ENCODE measurements at places on chromosomes 1 and 21. TPM values are rescaled to one million over a fixed set of nuclear protein-coding genes. Genes with fewer than 3 reads are reported as not detected.
A peak's percentile ranks its signal among the peaks of the same experiment; 100 is the strongest.

Gene FMN2
- not detected for total RNA-seq

Gene EPHA10
- total RNA-seq, result 7.6 TPM

Gene ARHGAP30
- 0.46 TPM for total RNA-seq

Gene WNT3A
- total RNA-seq, result 0.53 TPM

Gene DVL1
- total RNA-seq, result 95.8 TPM

Gene CROCC
- 18.9 TPM for total RNA-seq

- H3K4me3 ChIP-seq, result no peak overlapping the region
- no peaks in the 10 kb centered on the region for H3K4me1 ChIP-seq
These were observed 14.4 kb upstream of the CD101 start for GRCh38 chr1:116987256-116987555.

DNA sequence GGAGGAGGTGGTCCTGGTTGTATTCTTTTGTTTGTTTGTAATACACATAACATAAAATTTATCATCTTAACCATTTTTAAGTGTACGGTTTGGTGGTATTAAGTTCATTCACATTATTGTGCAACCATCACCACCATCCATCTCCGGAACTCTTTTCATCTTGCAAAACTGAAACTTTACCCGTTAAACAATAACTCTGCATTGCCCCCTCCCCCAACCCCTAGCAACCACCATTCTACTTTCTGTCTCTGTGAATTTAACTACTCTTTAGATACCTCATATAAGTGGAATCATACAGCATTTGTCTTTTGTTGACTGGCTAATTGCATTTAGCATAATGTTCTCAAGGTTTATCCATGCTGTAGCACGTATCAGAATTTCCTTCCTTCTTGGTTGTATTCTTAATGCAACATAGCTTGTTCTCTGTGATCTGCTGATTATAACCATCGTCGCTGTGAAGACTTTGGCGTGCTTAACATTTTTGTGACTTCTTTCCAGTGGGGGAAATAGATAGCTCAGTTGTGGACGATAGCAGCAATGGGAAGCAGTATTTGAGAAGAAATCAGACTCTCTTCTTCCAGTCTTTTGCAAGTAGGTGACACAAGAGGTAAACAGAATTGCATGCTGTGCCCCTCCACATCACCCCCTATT, 117.5 kb upstream of the HOOK1 start:
- H3K4me1 ChIP-seq, result no peaks in the 10 kb centered on the region
- no peak overlapping the region for H3K27ac ChIP-seq
- no peaks in the 10 kb centered on the region for H3K36me3 ChIP-seq
- no peak overlapping the region for H3K4me3 ChIP-seq

- H3K36me3 ChIP-seq, result no peaks in the 10 kb centered on the region
- H3K27me3 ChIP-seq, result no peaks in the 10 kb centered on the region
- DNase-seq, result no peak
- H3K4me1 ChIP-seq, result peaks cover 20% of the 10 kb centered on the region
- no peak overlapping the region for H3K4me3 ChIP-seq
These were observed 12.0 kb downstream of the SLAMF8 start for GRCh38 chr1:159838715-159839114.

DNA sequence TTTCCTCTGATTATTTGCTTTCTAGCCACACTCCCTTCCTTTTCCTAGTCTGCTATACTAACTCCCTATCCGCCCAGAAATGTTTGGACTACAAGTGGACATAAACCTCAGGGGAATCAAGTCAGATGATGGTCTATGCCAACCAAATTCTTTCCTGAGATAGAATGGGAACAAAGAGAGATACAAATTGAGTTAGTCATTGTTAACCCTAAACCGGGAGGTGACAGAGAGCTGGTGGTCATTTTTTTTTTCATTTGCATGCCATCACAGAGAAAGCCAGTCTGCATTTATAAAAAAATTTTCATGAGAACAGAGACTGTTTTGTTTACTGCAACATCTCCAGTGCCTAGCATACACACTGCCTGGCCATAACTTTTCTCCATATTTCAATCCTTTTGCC, 35.0 kb downstream of the MYSM1 start:
- H3K4me3 ChIP-seq, result no peak overlapping the region
- DNase-seq, result no peak
- H3K36me3 ChIP-seq, result peaks cover 61% of the 10 kb centered on the region
- H3K27me3 ChIP-seq, result no peaks in the 10 kb centered on the region

GRCh38 chr1:15696956-15697521, 12.9 kb downstream of the PLEKHM2 start:
- no peaks in the 10 kb centered on the region for H3K4me1 ChIP-seq
- H3K27ac ChIP-seq, result no peak overlapping the region
- no peak for DNase-seq
- no peak overlapping the region for H3K4me3 ChIP-seq
- H3K27me3 ChIP-seq, result no peaks in the 10 kb centered on the region

- no peak overlapping the region for H3K4me3 ChIP-seq
- H3K27ac ChIP-seq, result peak overlapping the region; percentile 24
- H3K4me1 ChIP-seq, result peaks cover 46% of the 10 kb centered on the region
- no peak for DNase-seq
- peaks cover 72% of the 10 kb centered on the region for H3K36me3 ChIP-seq
These were observed 26.4 kb downstream of the LRRC8D start for GRCh38 chr1:89847191-89847729.

Data from PC-9 (cell line).